ENCODE measurements at places on chromosomes 5 and 9.

DNA sequence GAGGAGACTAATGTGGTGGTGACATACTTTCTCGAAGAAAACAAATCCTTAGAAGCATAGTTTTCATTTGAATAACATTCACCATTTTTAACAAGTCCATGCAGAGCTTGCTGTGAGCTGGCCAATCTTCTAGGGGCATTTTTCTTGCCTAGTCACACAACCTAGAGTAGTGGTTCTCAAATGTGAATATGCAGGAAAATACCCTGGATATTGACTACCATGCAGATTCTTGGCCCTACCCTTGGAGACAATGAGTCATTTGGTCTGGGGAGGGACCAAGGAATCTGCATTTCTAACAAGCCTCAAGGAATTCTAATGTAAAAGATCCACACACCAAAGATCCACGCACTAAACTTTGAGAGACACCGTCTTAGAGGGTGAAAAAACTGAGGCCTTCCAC lies 23.5 kb downstream of the GDNF start:
- DNase-seq: no peak

DNA sequence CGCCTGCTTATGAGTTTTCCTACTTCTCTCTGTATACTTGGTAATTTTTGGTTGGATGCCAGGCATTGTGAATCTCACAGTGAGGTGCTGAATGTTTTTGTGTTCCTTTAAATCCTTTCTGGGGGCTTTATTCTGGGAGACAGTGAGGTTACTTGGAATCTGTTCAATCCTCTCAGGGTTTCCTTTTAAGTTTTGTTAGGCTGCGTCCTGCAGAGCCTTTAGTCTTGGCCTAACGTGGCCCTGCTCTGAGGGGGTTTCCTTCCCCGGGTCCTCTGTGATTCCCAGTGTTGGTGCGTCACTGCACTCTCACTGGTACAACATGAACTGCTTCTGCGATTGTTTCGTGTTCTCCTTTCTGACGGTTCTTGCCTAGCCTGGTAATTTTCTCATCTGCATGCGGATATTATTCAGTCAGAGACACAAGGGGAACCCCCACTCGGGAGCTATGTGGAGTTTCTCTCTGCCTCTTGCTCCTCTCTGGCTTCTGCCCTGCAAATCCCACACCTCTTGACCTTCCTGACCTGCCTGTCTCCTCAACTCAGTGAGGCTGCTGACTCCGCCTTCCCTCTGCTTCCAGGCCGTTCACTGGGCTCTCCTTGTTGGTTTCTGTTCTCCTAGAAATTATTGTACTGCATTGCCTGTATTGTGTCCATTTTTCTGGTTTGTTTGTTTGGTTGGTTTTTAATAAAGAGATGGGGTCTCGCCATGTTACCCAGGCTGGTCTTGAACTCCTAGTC lies 128.1 kb downstream of the DAB2IP start:
- DNase-seq: no peak

DNA sequence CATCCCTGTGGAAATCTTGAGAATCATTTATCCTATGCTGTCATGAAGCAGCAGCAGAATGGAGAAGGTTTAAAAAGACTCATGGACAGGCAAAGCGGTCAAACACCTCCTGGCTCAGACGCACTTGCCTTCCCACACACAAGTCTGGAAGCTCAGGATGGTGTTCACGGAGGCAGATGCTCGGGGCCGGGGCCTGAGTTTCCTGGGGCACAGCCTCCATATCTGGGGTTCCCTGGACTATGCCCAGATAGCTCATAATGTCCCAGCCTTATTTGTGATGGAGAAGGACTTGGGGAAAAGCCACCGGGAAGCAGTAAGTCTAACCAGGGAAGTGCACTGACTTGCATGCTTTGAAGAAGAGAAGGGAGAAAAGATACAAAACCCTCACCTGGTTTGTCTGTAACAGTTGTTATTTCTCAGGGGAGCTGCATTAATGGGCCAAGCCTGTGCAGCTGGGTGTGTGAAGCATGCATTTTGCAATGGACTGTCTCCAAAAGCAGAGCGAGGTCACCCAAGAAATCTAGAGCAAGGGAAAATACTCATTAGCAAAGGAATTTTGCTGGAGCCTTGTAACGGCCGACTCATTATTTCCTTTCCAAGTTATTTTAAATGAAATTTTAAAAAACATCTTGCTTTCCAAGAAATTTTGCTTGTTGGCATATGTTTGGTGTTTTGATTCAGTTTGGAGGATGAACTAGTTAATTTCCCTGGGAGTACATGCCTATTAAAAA lies 3.4 kb downstream of the S1PR3 start:
- DNase-seq: no peak

GRCh38 chr9:90795084-90795483 lies 6.5 kb upstream of the SYK start:
- DNase-seq: no peak

GRCh38 chr5:44875661-44876605 lies 67.2 kb downstream of the MRPS30 start:
- DNase-seq: no peak

GRCh38 chr5:168881427-168882149 lies 302.4 kb upstream of the PANK3 start:
- DNase-seq: no peak

DNA sequence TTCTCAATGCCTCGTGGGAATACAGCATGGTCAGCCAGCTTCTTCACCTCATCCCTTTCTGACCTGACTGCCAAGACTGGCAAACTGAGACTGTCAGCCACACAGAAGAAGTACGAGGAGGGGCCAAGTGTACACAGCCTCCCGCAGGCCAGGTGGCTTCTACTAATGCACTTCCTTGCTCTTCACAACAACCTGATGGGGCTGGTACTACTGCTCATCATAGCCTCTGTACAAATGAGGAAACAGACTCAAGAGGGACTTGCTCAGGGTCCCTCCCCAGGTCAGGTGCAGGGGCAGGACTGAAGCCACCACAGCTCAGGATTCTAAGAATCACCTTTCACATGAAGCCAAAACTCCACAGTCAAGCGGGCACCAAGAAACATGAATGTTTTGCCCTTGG lies 21.3 kb downstream of the NIPAL4 start:
- no peak for DNase-seq

DNA sequence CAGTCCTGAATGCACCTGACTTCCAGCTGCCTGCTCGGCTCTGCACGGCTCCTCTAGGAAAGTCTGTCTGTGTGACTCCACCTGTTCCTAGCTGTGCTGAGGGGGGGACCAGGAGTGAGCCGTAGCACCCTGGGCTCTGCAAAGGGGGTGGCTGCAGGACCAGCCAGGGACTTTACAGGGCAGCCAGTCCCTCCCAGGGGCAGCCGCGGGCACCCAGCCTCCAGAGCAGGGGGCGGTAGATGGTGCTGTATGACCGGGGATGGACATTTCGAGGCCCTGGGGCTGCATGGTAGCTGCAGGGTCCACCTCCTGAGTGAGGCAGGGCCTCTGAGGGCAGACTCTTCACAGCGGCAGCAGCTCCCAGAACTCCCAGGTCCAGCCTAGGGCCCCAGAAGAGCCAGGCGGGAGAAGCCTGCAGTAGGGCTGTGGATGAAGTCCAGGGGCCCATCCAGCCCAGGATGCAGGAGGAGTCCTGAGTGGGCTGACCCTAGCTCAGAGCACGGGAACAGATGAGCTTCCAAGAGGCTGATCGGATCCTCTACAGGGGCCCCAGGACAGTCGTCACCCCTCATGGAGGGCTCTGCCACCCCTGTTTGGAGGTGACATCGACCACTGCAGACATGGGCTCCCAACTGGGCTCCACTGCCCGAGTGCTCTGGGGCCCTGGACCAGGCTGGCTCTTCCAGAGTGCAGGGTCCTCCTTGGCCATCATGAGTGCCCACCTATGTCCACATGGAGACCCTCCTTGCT lies 105.4 kb downstream of the ZNF354C start:
- DNase-seq: no peak

GRCh38 chr5:171693412-171693811 lies 92.2 kb upstream of the SMIM23 start:
- no peak for DNase-seq

DNA sequence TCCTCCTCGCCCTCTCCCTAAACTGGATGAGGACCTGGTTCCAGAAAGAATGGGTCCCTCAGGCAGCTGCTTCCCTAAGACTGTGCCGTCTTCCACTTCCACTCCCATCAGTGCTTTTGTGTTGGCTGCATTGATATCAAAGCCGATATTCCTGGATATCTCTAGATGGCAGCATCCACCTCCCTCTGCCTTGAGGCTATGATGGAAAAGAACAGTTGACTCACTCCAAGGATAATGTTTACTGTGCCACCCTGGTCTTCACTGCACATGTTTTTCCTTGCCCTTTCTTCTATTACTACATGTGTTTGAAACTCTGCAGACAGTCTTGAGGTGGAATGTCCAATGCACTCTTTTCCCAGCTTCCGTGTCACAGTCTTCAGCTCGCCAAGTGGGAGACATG lies 211.6 kb downstream of the MAST4 start:
- peak; percentile 17 for DNase-seq

GRCh38 chr5:5050801-5051200 lies 89.3 kb upstream of the ADAMTS16 start:
- no peak for DNase-seq

GRCh38 chr5:95731571-95732554 lies 727 bp downstream of the RHOBTB3 start:
- no peak for DNase-seq

DNA sequence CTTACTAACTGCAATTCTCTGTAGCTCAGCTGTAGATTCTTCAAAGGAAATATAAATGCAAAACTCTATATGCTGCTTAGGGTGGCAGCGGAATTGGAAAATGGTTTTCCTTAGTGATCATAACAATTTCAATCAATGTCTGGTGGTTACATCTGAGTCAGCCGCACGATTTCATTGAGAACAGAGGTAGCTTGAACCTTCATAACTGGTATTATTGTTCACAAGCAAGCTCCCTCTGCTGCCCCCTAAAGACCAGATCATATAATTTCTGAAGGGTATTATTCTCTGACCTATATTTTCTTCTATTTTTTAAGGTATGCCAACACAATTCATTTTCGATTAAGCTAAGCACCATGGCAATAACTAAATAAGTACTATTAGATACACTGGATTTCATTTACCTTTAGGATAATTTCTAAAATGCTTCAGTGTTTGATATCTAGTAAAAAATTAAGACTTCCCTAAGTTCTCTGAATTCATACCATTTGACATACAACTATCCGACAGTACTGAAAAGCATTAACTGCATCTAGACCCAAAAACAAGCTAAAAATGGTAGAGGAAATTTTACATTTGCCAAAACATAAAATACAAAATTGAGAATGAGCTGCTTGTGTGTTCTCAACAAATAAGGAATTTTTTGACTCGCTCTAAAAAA lies 181.1 kb upstream of the SPEF2 start:
- DNase-seq: peak; percentile 67

DNA sequence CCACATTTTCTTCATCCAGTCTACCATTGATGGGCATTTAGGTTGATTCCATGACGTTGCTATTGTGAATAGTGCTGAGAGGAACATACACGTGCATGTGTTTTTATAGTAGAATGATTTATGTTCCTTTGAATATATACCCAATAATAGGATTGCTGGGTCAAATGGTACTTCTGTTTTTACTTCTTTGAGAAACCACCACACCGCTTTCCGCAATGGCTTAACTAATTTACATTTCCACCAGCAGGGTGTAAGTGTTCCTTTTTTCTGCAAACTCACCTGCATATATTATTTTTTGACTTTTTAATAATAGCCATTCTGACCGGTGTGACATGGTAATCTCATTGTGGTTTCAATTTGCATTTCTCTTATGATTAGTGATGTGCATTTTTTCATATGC lies 82.2 kb upstream of the RFX3 start:
- DNase-seq: no peak

- DNase-seq: no peak
Measured at GRCh38 chr5:67361932-67362729, 165.5 kb upstream of the CD180 start.

DNA sequence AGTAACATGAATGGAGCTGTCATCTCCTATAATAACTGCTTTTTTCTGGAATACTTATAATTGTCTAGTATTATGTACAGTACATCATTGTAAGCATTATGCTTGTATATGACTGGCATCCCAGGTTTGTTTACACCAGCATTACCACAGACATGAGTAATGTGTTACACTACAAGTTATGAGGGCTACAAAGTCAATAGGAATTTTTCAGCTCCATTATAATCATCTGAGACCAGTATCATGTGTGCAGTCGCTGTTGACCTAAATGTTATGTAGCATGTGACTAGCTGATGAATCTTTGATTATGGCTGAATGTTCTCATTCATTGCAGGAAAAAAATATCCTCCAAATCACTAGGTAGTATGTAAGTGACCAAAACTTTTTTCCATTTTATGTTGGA lies 2.2 kb downstream of the ZCCHC9 start:
- DNase-seq: no peak

DNA sequence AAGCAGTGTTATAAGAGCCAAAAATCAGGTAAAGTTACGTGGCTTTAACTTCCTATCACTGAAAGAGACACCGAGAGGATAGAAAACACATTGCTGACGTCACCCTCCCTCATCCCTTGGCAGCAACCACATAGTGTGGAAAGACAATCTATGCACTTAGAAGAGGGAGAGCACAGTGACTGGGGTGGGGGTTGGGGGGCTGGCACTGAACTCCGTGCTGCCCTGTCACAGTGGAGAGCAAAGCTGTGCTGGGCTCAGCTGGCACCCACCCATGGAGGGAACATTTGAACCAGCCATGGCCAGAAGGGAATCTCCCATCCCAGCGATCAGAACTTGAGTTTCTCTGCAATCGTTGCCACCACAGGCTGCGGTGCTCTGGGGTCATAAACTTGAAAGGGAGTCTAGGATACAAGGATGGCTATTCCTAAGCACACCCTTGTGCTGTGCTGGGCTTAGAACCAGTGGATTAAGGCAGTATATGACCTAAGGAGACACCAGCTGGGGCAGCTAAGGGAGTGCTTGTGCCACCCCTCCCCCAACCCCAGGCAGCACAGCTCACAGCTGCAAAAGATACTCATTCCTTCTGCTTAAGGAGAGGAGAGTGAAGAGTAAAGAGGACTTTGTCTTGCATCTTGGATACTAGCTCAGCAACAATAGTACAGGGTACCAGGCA lies 73.4 kb downstream of the KIAA0825 start:
- no peak for DNase-seq

GRCh38 chr9:109560470-109561132 lies 62.5 kb upstream of the PTPN3 start:
- no peak for DNase-seq

Measured in NCI-H1694 treated with DMSO at 0.1 percent for 48 hours (cell line).